PC-9 (cell line): ENCODE measurements at places on chromosomes 6 and 20. TPM values are rescaled to one million over a fixed set of nuclear protein-coding genes. Genes with fewer than 3 reads are reported as not detected.

DNA sequence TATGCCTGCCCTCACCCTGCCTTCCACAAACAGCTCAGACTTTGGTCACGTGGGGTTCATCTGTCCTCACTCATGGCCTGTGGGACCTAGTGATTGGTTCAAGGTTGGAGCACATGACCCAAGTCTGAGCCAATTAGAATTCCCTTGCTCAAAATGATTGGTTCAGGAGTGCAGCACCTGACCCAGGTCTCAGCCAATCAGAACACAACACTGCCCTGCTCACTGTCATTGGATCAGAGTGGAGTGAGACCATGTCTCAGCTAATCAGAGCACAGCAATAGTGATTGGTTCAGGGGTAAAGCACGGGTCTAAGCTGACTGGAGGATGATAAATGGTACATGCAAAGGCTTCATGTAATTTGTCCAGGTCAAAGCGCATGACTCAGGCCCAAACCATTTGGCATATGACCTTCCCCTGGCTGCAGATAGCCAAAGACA lies 102.2 kb downstream of the PREX1 start:
- no peak overlapping the region for H3K4me3 ChIP-seq
- no peaks in the 10 kb centered on the region for H3K36me3 ChIP-seq
- no peak for DNase-seq
- H3K4me1 ChIP-seq, result peaks cover 6% of the 10 kb centered on the region; the same call in 1 of the 2 replicates
- no peak overlapping the region for H3K27ac ChIP-seq
- no peaks in the 10 kb centered on the region for H3K27me3 ChIP-seq

The ZNF341 gene
- total RNA-seq, result 5.2 and 5.6 TPM in 2 replicates

DNA sequence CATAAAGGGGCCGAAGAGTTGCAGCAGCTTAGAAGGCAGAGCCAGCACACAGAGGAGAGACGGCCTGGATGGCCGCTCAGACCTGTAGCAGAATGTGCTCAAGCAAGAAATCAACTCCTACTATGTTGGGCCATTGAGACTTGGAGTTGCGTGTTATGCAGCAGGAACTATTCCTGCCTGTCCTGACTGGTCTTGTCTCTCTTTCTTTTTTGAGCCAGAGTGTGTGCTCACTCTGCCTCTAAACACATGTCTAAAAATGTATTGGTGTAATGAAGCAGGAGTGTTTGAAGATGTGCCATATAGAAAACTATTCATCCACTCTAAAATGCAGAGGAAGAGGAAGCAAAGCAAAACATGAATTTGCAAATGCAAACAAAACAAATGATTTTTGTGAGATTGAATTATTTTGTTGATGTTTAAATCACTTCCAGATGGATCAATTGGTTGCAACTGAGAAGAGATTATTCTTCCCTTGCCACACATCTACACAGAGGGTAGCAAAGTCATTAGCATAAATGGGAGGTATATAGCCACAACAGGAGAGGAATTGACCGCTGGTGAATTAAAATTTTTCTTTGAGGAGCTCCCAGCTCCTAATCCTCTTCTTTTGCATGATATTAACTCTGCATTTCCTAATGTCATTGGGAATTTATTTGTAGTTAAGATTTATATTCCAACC lies 20.4 kb upstream of the SYNJ2 start:
- H3K27me3 ChIP-seq, result no peaks in the 10 kb centered on the region
- no peak overlapping the region for H3K27ac ChIP-seq
- no peaks in the 10 kb centered on the region for H3K4me1 ChIP-seq
- no peaks in the 10 kb centered on the region for H3K36me3 ChIP-seq
- DNase-seq, result no peak

The SRMS gene
- 1.2 TPM in 2 replicates for total RNA-seq

DNA sequence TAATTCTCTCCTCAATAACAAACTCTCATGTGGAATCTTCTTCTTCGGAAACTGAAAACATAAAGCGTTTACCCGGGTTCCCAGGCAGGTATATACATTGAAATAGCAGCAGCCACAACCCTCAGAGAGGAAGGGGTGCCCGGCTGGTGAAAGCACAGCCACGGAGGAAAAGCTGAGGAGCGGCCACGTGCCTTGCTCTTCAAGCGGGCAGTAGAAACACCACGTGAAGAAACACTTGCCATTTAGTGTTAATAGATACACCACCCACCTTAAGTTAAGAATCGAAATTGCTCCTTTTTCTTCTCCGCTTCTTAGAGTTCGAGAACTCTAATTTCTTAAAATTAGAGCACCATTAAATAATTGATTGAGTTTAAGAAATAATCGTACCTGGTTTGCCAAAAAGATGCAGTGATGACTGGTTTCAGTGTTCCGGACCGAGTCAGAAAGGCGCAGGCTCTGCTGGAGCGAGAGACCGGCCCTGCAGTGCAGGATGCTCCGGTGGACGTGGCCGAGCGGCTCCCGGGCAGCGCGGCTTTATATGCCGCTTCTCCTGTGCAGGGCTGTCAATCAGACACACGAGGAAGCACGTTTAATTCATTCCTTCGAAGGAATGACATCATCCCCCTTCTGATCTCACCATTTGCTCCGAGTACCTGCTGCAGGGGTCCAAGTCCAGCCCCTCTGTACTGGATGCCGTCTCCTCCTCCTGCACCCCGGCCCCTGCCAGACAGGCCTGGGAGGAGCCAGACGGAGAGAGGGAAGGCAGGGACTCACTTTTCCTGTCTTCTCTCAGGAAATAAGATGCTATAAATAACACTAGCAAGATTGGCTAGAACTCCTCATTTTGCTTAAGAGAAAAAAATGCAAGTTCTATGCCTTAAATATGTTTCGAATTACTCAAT lies at the start of gene THBS2:
Gene THBS2 (minus strand): TSS at position 510 of the 902 bp plus-strand sequence. CDS start 3,062 bp downstream, outside the sequence.
- H3K4me1 ChIP-seq, result no peaks in the 10 kb centered on the region
- H3K27me3 ChIP-seq, result peaks cover 91% of the 10 kb centered on the region
- no peak for DNase-seq
- no peak within 1 kb of the TSS for H3K27ac ChIP-seq

DNA sequence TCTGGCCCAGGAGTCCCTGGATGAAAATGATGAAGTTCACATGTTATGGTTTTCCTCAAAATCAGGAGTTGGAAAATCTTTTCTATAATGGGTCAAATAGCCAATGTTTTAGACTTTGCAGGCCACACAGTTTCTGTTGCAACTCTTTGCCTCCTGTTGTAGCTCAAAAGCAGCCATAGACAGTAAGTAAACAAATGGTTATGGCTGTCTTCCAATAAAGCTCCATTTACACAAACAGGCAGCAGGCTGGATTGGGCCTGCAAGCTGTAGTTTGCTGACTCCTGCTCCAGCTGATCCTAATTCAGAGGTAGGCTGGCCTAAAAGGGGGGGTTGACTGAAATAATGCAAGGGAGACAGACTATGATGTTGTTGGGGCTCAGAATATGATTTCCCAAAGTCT lies 33.0 kb downstream of the METTL24 start:
- no peak for DNase-seq
- H3K4me1 ChIP-seq, result no peaks in the 10 kb centered on the region
- H3K27me3 ChIP-seq, result no peaks in the 10 kb centered on the region
- no peak overlapping the region for H3K4me3 ChIP-seq

The LY6G6F gene
- total RNA-seq, result not detected in 2 replicates
